Activated T-cell treated with anti-CD3 and anti-CD28 coated beads for 24 hours (primary cell): ENCODE measurements at places on chromosomes 12 and 14.

DNA sequence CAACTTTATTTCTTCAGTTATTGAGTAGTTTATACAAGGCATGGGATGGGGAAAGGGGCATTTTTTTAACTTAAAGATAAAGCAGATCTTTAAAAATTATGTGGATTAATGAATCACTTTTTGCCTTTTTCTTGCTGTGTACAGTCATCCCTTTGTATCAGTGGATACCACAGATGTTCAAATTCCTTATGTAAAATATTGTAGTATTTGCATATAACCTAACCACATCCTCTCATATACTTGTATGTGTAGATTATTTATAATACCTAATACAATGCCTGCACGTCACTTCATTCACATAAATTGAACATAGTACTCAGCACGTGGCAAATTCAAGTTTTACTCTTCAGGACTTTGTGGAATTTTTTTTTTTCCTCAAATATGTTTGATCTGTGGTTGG lies 66.5 kb upstream of the MON2 start:
- DNase-seq, result no peak

GRCh38 chr14:32545095-32545494 lies 216.0 kb downstream of the AKAP6 start:
- no peak for DNase-seq

DNA sequence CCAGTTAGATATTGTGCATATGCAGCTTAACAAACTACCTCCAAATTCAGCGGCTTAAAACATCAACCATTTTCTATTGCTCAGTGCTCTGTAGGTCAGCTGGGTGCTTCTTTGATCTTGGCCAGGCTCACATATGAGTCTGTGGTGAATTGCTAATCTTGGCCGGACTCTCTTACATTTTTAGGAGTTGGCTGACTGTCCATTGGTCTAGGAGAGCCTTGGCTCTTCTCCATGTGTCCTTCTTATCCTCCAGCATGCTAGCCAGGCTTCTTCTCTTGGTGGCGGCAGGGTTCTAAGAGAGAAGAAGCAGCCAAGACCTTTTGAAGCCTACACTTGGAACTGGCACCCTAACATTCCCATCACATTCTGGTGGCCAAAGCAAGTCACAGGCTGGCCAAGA lies 174.3 kb upstream of the PWP1 start:
- DNase-seq, result no peak

- no peak for DNase-seq
Observed at GRCh38 chr12:71201136-71201679, 43.4 kb upstream of the TSPAN8 start.
